Dermis microvascular lymphatic vessel endothelial cell (primary cell): ENCODE measurements at places on chromosomes 6 and 20. TPM values are rescaled to one million over a fixed set of nuclear protein-coding genes. Genes with fewer than 3 reads are reported as not detected.

CEP57L1 gene
- 11.9 and 15.5 TPM in 2 replicates for total RNA-seq

CEP162 gene
- 2.9 and 3.6 TPM in 2 replicates for total RNA-seq

PTCHD4 gene
- total RNA-seq = 12.5 and 13.3 TPM in 2 replicates

NRSN1 gene
- total RNA-seq = not detected in 2 replicates

GNAS-AS1 gene
- total RNA-seq = under 0.01 TPM in 2 replicates

DNA sequence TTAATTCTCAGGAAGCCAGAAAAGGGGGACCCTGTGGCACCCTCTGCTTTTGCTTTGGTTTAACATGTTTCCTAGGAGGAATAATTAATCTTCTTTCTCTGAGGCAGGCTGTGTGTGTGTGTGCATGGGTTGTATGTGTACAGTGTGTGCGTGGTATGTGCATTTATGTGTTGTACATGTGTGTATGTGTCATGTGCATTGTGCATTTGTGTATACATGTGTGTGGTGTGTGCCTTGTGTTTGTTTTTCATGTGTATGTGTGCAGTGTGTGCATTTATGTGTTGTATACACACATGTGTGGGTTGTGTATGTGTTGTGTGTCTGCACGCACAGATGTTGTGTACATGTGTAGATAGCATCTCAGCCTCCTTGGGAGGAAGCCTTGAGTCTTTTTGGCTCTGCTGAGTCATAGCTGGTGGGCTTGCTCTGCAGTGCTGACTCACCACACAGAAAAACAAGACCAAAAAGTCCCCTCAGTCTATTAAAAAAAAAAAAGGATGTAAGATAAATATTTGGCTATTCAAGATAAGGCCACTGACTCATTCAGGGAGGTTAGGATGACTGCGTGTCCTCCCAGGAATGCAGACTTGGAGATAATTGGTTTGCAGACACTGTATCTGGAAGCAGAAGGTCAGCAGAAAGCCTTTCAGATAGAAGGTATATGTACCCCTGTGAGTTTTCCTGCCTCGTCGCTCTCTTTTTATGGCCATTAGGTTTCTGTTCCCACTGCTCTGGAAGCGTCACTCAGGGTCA is 58.6 kb downstream of the SYNJ2 start:
- DNase-seq = peak; percentile 65

DNA sequence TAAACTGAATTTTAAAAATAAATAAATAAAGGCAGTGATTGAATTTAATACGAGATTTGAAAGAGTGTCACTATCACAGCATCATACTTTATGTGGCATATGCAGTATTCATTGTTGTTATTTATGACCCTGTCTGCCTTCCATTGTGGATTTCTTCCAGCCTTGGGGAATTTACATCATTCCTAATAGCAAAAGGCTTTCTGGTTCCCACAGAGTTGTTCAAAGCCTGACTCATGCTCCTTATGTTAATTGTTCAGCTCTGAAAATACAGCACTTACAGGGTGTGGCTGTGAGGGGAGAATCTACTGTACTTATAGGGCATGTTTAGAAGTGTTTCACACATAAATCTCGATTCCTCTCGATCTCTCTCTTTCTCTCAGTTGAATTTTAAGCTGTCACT is 54.4 kb downstream of the JAG1 start:
- DNase-seq = no peak

DNA sequence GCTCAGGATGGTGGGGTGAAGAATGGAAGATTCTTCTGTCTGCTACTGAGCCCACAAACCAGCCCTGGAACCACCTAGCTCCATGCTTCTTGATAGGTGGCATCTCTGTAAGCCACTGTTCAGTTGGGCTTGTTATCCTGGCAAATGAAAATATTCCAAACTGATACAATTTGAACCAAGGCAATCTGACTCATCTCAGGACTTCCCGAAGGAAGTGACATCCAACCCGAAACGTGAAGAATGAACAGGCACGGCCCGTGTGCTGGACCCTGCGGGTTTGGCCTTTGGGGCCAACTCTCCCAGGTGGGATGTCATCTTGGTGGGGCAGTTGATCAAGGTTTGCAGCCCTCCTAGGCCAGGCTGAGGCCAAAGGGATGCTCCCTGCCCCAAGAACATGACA is 160.3 kb downstream of the PREX1 start:
- peak; percentile 65 for DNase-seq

GRCh38 chr6:12582421-12583110 is 134.0 kb upstream of the PHACTR1 start:
- DNase-seq = no peak

- no peak for DNase-seq
Measured at GRCh38 chr6:80959034-80959433, 793.4 kb downstream of the TENT5A start.

DNA sequence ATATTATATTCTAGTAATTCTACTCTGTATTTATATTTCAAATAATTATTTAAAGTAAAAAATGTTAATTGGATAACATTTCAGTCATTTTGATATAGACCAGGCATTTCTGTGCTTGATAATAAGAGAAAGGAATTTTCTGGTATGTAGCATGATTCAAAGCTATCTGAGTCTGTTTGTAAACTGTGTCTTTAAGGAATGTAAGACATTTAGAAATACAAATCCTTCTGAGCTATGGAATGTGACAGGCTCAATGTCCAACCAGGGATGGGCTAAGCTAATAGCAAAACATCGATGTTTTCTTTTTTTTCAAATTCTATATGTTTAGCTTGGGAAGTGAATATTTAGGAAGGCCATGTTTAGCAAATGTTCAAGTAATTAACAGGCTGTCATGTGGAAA is 41.5 kb upstream of the FAM83B start:
- no peak for DNase-seq

DNA sequence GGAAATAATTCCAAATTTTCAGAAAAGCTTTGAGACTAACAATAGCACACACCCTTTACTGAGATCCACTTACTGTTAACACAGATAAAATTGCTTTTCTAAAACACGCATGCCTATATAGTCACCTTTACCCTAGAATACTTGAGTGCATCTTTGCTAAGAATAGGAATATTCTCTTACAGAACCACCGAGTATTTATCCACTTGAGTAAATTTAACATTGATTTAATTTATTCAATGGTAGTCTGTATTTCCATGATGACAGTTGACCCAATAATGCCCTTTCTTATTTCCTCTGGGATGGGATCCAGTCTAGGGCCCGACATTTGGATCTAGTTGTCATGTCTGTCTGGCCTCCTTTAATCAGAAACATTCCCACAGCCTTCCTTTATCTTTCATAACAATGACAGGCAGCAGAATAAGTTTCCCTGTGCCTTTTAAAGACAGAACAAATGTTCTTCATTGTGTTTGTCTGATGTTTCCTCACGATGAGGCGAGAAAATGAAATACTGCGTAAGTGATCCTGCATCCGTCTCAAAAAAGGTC is 56.6 kb upstream of the ERVFRD-1 start:
- DNase-seq = no peak

- no peak for DNase-seq
Measured at GRCh38 chr6:85261271-85261670, 188.6 kb upstream of the NT5E start.

GRCh38 chr20:48155268-48155667 is 370.0 kb upstream of the SULF2 start:
- no peak for DNase-seq

- DNase-seq = no peak
Measured at GRCh38 chr20:55158446-55158845, 683.1 kb downstream of the DOK5 start.

GRCh38 chr6:136651982-136652381 is 101.8 kb upstream of the MAP7 start:
- no peak for DNase-seq

- no peak for DNase-seq
Measured at GRCh38 chr20:61582196-61582923, 330.3 kb downstream of the CDH4 start.

DNA sequence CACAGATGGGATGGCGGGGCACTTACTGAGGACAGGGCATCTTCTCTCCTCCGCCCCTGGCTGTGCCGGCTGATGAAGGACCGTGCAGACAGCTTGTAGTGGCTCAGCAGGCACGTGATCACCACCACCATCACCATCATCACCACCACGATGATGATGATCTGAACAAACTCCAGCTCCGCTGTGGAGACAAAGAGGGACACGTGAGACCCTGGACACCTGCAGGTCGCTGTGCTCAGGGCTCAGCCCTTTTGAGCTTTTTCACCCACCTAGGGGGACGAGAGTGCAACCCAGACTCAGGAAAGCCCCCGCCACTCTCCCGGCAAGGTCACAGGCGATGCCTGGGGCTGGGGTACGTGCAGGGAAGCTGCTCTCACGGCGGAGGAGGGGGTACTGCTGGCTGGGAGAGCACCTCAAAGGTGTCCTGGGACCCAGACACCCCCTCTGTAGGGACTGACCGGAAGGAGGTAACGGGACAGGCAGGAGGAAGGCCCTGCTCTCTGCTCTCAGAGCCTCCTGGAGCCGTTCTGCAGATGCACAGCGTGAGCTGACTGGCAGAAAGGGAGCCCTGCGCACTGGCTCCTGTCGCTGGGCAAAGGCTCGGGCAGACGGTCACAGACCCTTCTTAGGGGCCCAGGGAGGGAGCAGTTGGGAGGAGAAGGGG is 39.4 kb upstream of the ZBP1 start:
- DNase-seq = no peak

DNA sequence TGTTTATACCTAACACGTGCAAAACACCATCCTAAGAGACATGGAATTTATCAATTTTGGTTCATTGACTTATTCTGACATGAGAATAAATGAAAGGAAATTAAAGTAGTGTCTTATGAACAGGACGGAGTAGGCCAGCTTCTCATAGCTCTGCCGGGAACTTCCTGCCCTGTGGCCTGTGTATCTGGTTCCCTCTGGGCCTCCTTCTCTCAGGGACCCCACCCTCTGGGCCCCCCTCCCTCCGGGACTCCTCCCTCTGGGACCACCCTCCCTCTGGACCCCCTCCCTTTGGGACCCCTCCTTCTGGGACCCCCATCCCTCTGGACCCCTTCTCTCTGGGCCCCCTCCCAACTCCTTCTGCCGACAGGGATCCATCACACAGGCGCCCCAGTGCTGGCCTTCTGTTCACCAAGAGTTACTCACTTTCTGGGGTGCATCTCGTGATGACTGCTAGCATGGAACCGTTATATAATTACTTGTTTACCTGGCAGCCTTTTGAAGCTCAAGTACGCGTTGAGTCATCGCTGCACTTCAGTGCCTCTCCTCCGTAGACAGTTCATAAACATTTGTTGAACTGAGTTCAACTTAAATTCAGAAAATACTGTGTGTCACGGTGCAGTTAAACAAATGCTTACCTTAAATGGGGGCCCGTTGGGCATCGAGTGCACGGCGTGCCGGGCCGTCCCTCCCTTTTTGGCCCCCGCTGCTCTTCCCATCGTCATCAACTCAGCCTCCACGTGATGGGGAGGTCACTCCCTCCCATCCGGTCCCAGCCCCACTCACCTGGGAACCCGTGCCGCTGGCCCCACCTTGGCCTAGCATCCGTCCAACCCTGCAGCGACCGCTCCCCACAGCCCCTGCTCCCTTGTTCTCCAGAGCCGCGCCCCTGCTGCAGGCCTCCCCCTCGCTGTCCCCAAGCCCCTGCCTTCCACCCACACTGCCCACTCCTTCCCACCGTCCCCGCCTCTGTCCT is 8.1 kb downstream of the CCR6 start:
- DNase-seq = no peak

- no peak for DNase-seq
Measured at GRCh38 chr6:94269256-94269655, 849.9 kb upstream of the EPHA7 start.

GRCh38 chr6:79413562-79414002 is 123.6 kb downstream of the LCA5 start:
- DNase-seq = no peak

DNA sequence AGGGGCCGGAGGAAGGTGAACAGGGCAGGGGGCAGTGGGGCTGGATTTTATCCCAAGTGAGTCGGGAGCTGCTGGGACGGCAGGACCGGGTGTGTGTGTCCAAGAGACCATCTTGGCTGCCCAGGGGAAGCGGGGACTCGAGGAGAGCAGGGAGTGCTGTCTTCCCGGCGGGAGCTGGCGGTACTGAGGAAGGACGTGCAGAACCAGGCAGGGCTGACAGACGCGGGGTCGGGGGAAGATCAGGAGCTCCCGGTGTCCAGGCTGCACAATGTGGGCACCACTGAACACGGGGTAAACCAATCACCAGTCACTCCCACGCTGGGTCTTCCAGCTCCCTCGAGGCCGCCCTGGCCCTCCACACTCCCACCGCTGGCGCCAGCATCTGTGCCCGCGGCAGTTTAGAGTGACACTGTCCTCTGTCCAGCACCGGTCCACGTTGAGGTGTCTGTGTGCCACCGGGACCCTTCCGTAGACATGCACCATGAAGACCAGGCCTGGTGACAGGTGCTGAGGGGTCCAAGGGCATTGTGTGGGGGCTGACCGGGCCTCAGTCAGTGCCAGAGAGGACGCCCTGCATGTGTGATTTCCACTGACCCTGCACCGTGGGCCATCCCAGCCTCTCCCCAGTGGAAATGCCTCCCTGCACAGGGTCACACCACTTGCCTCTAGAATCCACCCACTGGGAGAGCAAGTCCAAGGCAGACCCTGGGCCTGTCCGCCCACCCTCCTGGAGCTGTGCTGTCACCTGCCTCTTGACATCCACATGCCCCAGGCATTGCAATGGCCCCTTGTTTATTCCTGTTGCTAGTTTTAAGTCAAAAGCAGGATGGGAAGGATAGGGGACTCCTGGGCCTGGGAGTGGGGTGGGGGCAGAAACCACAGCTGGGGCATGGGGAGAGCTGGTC is 401.9 kb downstream of the TAF4 start:
- no peak for DNase-seq

DNA sequence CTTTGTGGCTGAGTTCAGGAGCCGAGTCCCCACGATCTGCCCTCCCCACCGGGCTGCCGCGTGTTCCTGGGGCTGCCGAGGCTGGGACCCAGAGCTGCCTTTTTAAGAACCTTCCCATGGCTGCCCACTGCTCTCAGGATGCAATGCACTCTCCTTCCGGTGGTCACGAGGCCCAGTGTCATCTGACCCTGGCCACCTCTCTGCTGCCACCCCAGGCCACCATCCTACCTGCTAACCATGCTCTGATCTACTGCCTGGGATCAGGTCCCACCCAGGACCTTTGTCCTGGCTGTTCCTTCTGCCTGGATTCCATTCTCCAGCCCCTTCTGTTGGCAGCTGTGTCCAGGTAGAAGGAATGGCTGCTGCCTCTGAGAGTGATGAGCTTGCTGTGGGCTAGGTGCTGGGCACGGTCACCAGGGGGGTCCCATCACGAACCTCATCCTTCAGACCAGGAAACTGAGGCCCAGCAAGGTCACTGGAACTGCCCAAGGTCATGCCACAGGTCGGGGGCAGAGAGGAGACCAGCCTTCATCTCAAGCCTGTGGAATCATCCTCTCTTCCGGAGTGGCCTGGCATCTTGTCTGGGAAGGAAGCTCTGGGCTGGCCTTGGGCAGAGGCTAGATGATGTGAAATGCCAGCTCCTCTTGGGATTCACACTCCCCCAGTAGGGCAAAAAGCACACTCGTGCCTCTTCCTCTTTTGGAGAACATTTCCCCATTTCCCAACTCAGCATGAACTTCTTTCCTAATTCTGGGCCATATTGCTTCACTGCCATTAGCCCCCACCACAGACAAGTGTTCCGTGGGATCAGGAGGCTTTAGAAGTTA is 20.5 kb downstream of the PCK1 start:
- no peak for DNase-seq

- no peak for DNase-seq
Measured at GRCh38 chr6:112941613-112942012, 594.5 kb downstream of the RFPL4B start.

GRCh38 chr6:139064981-139065665 is 36.6 kb downstream of the ABRACL start:
- no peak for DNase-seq
